ENCODE measurements at places on chromosomes 12 and 14.

DNA sequence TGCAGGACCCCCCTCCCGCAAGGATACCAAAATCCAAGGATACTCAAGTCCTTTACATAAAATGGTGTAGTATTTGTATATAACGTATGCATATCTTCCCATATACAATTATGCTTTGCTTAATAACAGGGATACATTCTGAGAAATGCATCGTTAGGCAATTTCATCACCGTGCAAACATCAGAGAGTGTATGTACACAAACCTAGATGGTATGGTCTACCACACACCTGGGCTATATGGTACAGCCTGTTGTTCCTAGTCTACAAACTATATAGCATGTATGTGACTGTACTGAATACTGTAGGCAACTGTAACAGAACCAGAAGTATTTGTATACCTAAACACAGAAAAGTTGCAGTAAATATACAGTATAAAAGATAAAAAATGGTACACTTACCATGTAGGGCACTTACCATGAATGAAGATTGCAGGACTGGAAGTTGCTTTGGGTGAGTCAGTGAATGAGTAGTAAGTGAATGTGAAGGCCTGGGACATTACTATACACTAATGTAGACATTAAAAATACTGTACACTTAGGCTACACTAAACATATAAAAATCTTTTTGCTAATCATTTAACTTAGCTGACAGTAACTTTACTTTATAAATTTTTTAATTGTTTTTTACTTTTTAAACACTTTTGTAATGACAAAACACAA, 141.1 kb downstream of the SLC41A2 start:
- no peak for DNase-seq

GRCh38 chr14:104157016-104157928, 18.9 kb downstream of the KIF26A start:
- peak; percentile 31 for DNase-seq

GRCh38 chr12:6084261-6084968, 40.1 kb downstream of the VWF start:
- DNase-seq = peak; percentile 100

- DNase-seq = peak; percentile 95
Measured at GRCh38 chr12:389142-390096, at the start of gene KDM5A. Gene KDM5A (minus strand): TSS chr12:389320. CDS start chr12:389091, 229 bp downstream.

GRCh38 chr14:51432302-51432948, 192.4 kb downstream of the TMX1 start:
- no peak for DNase-seq

DNA sequence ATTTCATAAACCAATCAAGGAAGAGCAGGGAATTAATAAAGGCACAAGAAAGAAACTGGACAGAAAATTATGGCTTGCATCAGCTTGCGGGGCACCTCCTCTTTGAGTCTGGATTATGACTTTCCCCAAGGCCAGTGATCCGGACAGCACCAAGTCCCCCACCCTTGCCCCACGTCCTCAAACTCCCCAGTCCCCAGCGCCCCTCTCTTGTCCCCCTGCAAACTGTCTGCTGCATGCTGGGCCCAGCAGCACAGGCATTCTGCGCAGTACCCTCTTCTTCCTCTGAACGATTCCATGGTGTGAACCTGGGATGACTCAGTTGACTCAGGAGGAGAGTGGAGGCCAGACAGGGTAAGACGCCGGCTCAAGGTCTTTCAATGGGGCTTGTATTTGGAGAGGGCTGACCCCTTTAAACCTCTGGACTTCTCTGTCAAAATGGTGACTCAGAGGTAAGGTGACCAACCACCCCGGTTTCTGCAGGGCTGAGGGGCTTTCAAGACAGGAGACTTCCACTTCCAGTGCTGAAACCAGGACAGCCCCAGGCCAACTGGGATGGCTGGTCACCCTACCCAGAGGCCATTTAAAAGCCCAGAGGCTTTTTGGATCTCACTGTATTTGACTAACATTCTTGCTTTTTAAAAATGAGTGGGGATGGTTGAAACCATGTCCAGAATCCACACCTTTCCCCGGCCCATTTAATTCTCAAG, 13.5 kb downstream of the C14orf132 start:
- DNase-seq = no peak

DNA sequence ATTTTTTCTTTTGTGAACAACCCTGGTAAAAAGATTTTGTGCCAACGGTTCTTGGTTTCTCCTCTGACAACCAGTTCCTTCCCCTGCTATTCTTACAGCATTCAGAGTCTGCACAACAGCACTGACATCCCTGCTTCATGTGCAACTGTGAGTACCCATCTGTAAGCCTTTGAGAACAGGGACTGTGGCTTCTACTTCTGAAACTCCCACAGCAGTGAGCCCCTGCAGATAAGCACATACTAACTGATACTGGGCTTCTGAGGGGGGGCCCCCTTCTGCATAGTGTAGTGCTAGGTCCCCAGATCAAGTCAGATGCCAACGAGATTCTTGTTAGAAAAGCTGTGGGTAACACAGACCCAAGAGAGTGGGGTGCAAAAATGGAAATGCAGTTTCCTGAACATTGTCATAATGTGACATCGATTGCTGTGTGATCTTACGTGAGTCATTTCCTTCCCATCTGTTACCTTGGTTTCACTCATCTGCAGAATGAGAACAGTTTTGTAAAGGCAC, 11.1 kb upstream of the NINJ2 start:
- no peak for DNase-seq

DNA sequence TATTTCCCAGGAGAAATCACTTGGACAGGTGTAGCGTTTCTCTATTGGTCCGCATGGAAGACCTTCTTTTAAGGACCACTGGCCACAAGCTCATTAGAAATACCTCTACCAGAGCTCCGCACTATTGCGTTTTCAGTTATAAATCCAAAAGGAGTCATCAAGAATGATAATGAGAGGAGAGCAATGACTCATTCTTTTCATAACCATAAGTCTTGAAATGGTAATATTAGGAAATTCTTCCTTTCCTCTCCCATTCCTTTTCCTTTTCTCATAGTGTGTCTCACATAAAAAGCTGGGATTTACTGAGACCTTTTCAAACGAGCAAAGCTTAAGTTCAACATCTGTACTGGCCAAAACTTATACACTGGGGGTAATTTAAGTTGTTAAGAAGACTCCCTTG, 215.7 kb downstream of the CPNE8 start:
- no peak for DNase-seq

DNA sequence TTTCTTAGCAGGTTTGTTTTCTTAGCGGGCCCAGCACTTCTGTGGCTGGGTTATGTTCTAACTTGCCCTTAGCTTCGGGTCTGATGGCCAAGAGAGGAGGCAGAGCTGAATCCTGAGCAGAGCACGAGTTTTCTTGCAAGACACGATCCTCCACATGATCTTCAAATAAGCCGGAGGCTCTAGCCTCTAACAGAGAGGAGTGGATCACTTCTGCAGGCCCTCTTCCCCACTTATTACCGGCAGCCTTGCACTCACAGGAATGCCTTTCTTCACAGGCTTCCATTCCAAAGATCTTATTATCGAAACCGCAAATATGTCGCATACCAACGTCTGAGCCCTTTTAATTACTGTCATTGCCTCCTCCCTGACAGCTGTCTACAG, 79.5 kb downstream of the SINHCAF start:
- DNase-seq = no peak

GRCh38 chr12:15689751-15690191, 99.4 kb downstream of the EPS8 start:
- no peak for DNase-seq

DNA sequence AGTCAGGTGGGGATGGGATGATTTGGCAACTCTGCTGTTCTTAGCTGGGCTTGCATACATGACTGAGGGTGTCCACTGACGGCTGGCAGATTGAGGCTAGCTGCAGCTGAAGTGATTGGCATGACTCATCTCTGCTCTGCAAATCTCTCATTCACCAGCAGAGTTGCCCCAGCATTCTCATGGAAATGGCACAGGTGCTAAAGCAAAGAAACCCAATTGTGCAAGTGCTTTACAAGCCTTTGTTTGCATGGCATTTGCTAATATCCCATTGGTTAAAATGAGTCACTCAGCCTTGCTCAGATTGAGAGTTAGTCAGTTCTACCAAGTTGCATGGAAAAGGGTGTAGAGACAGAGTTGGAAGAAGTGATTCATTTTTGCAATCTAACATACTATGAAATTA, 389.7 kb upstream of the FAR2 start:
- no peak for DNase-seq

DNA sequence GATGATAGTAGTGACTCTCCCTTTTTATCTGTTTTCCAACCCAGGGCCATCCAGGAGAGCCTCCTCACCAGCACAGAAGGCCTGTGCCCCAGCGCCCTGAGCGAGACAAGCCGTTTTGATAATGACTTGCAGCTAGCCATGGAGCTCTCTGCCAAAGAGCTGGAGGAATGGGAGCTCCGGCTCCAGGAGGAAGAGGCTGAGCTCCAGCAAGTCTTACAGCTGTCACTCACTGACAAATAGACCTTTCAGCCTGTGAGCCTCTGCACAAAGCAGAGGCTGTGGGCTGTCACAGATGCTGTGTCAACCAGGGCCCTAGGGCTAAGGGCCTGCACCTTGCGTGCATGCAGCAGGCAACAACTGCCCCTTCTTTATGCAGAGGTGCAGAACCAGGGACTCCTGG, 11.0 kb downstream of the C12orf76 start:
- no peak for DNase-seq

- DNase-seq = no peak
Measured at GRCh38 chr14:72738161-72738611, 155.7 kb downstream of the DPF3 start.

DNA sequence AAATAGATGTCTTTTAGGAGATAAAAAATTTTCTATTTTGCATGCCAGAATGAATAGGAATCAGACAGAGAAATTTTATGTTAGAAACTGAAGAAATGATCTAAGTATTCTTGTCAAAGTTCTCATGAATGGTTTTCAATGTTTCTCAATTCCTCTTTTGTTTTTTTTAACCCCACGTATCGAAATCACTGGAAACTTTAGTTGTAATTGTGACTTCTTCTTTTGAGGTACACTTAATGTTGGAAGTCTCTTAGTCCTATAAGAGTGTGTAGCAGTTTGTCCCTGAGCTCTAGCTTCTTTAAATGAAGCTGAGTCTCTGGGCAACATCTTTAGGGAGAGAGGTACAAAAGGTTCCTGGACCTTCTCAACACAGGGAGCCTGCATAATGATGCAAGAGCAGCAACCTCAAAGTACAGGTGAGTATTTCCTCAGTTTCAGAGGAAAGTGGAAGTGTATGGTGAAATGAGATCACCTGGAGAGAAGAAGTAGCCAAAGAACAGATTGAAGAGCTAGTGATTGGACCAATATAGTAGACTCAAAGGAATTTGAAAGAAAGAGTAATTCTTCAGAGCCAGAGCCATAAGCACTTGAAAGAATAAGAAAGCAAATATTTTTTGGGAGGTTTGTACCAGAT, at the start of gene CLEC6A:
TSS of gene CLEC6A (plus strand) at position 236 of the 634 bp plus-strand sequence. CDS start at position 386, 150 bp downstream.
- DNase-seq = no peak

DNA sequence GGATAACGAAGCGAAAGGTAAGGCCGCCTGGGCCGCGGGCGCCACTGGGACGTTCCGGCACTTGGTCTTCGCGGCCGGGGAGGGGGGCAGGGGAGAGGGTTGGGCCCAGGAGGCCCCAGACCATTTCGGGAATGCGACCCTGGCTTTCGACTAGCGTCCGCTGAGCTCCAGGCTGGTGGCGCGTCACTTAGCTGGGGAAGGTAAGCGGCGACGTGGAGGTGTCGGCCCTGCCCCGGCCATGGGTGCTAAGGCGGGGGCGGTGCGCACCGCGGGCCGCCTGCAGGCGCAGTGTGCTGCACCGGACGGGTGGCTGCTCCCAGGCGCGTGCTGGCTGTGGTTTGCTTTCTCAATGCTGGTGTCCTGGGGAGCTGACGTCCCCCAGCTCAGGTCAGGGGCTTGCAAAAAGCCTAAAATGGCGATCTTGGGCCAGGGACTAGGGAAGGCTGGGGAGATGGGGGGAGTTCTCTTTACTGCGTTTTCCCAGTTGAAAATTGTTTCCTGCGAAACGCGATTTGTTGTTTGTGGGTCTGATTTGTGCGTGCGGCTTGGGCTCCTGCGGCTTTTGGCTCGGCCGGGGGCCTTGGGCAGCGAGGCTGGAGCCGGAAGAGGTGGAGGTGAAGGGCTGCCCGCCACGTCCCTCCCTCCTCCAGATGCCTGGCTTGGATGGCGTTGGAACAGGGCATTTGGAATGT, 1.2 kb downstream of the HOXC10 start:
- no peak for DNase-seq

DNA sequence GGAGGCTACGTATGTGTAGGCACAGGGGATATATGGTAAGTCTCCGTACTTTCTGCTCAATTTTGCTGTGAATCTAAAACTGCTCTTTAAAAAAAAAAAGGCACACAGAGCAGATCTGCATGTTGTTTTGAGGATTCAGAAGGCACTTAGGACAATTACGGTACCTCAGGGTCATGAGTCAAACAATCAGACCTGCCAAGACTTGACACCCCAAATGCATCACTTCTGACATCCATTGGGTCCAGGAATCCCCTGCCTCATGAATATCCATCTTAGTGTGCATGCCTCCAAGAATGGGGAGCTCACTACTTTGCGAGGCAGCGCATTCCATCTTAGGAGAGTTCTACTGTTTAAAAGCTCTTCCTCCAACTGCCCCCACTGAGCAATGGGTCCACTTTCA, 3.0 kb downstream of the BDKRB2 start:
- no peak for DNase-seq

DNA sequence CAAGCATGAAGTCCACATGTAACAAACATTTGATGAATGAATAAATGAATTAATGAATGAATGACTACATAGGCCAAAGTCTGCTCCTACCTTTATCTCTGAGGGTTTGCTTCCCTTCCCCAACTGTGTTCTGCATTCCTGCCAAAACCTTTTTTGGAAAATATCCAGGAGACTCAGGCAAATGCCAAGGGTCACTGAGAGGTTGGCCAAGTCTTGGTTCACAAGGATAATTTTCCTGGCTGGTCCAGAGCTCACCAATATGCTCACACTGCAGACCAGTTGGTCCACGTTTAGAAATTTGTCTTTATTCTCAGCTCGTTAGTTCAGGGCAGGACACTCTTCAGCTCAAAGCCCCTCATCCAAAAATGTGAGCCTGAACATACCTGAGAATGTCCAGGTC, 10.2 kb downstream of the TMEM233 start:
- DNase-seq = no peak

DNA sequence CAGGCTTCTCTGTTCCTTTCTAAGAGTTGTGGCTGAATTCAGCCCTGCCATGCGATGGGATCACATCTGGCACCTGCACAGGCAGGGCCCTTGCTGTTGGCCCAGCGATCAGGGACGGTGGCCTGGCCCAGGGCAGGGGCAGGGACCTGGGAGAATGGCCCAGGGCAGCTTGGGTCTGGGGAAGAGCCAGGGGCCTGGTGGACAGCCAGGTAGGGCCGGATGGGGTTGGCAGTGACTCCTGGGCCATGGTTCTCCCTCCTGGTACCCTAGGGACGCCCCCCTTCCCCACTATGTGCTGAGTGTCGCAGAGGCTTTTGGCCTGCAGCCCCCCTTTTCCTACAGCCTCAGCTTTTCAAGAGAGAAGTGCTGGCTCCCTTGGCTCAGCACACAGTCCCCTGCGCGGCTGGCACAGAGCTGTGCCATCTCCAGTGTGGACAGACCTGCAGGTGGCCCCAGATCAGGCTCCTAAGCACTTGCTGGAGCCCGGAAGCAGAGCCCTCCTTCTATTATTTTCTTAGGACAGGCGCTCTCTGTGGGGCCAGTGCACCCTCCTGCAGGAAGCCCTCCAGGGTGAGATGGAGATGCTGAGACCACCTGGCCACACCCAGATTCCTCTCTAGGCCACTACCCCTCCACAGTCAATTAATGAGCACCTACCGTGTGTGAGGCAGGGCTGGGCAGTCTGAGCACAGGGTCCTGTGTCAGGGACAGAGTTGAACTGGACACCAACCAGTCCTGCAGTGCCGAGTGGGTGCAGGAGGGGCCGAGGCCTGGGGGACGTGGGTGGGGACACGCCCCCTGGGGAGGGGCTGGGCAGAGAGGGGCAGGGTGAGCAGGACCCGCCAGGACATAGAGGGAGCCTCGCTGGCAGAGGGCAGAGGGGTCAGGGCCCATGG, 267.6 kb downstream of the ADGRD1 start:
- DNase-seq = no peak

GRCh38 chr12:6998715-6999451, 19.4 kb downstream of the LPCAT3 start:
- DNase-seq = no peak

Data from SK-N-DZ (cell line).